Psoas muscle (tissue), 8 donors: ENCODE measurements at places on chromosomes 6 and 20. TPM values are rescaled to one million over a fixed set of nuclear protein-coding genes. Genes with fewer than 3 reads are reported as not detected.

DNA sequence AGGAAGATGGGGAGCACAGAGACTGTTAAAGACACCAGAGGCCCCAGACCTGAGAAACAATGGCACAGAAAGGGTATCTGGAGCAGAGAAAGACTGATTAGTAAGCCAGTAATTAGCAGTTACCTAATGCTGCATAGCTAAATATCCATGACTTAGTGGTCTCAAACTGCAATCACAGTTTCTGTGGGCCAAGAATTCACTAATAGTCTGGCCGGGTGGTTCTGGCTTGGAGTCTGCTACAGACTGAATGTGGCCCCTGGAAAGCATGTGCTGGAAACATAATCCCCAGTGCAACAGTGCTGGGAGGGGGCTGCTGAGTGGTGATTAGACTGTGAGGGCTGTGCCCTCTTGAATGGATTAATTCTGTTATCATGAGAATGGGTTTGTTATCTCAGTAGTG is 54.1 kb upstream of the VSX1 start:
- H3K27me3 ChIP-seq: no peaks in the 10 kb centered on the region
- DNase-seq: no peak
- H3K4me1 ChIP-seq: no peaks in the 10 kb centered on the region
- no peaks in the 10 kb centered on the region for H3K36me3 ChIP-seq
- H3K4me3 ChIP-seq: no peak overlapping the region
- no peak overlapping the region for H3K27ac ChIP-seq

NMBR gene
- not detected for total RNA-seq

DNA sequence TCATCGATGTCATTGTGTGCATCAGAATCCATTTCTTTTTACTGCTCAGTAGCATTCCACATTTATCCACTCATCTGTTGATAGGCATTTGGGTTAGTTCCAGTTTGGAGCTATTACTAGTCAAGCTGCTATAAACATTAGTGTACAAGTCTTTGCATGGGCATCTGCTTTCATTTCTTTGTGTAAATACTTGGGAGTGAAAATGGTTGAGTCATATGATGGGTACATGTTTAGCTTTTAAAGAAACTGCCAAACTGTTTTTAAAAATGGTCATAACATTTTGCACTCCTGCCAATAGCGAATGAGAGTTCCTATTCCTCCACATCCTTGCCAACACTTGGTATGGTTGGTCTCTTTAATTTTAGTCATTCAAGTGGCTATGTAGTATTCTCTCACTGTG is 21.2 kb upstream of the SLC22A2 start:
- H3K4me1 ChIP-seq: peaks cover 6% of the 10 kb centered on the region
- H3K4me3 ChIP-seq: no peak overlapping the region
- no peak overlapping the region for H3K27ac ChIP-seq
- no peaks in the 10 kb centered on the region for H3K36me3 ChIP-seq
- H3K27me3 ChIP-seq: no peaks in the 10 kb centered on the region

DNA sequence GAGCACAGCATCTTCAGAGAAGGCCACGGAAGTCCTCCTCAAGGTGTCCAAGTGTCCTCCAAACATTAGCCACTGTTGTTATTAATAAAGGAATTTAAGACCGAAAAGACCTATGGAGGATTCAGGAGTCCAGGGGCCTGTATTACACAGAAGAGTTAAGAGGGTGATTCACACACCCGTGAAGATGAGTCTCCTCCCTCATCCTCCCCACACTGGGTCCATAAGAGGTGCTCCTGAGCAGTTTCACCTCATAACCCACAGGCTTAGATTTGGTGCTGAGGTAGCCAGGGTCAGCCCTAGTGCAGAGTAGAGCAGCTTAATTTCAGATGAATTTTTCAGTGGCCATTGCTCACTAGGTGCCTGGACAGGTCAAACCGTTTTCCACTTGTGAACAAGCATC is 65.3 kb downstream of the PRR18 start:
- H3K4me3 ChIP-seq: no peak overlapping the region
- H3K4me1 ChIP-seq: no peaks in the 10 kb centered on the region
- no peaks in the 10 kb centered on the region for H3K36me3 ChIP-seq
- DNase-seq: no peak
- peaks cover 3% of the 10 kb centered on the region for H3K27me3 ChIP-seq

GRCh38 chr6:28693751-28694443 is 168.2 kb downstream of the GPX5 start:
- DNase-seq: no peak
- no peak overlapping the region for H3K27ac ChIP-seq
- peaks cover 10% of the 10 kb centered on the region for H3K27me3 ChIP-seq

MACROD2 gene
- 2.5 TPM for total RNA-seq

- no peaks in the 10 kb centered on the region for H3K36me3 ChIP-seq
- no peak overlapping the region for H3K4me3 ChIP-seq
- peaks cover 83% of the 10 kb centered on the region for H3K4me1 ChIP-seq
- H3K27ac ChIP-seq: peak overlapping the region; percentile 67
- H3K27me3 ChIP-seq: no peaks in the 10 kb centered on the region
Measured at GRCh38 chr6:125219361-125219895, 65.9 kb downstream of the TPD52L1 start.

GRCh38 chr6:155455766-155456165 is at the start of gene NOX3:
Gene NOX3 (minus strand): TSS chr6:155455839. CDS start chr6:155455800, 39 bp downstream.
- no peak for DNase-seq
- no peak within 1 kb of the TSS for H3K4me3 ChIP-seq
- no peaks in the 10 kb centered on the region for H3K36me3 ChIP-seq
- no peaks in the 10 kb centered on the region for H3K27me3 ChIP-seq

COL11A2 gene
- 0.27 TPM for total RNA-seq

DNA sequence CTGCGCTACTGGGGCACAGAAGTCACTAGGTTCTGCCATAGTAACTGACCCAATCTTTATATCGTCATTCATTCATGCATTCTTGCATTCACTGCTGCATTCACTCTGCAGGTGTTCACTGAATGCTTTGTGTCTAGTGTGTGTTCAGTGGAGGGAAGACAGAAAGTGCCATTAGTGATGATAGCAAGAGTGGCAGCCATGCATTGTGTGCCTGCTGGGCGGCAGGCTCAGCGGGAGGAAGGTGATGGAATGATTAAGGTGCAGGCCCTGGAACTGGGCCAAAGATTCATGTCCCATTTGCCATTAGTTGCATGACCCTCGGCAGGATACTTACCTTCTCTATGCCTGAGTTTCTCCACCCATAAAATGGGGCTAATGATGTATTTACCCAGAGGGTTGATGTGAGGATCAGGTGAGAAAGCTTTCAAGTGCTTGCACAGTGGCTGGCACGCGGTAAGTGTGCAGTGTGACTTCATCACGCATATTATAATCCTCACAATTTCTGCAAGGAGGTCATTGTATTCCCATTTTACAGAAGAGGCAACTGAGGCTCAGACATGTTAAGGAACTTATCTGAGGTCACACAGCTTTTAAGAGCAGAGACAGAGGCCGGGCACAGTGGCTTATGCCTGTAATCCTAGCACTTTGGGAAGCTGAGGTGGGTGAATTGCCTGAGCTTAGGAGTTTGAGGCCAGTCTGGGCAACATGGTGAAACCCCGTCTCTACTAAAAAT is 40.1 kb downstream of the ITPR3 start:
- no peaks in the 10 kb centered on the region for H3K36me3 ChIP-seq
- no peaks in the 10 kb centered on the region for H3K27me3 ChIP-seq
- DNase-seq: no peak
- no peaks in the 10 kb centered on the region for H3K4me1 ChIP-seq

DNA sequence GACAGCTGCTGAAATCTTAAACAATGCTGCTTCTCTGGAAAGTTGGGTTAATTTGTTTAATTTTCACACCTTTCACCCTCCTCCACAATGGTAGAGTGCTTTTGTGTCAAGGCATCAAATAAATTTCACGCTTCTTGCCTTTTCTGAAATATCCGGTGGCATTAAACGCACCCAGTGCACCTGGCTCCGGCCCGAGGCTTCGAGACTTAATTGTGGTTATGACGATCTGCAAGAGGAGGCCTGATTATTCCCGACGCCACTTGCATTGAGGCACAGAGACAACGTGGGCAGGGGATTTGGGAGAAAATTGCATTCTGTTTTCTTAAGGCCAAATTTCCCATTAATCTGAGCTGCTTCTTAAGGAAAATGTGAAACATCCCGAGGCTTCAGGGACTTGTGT is 152.2 kb downstream of the CDH4 start:
- no peaks in the 10 kb centered on the region for H3K27me3 ChIP-seq
- no peak for DNase-seq
- no peak overlapping the region for H3K4me3 ChIP-seq
- no peaks in the 10 kb centered on the region for H3K4me1 ChIP-seq

DNA sequence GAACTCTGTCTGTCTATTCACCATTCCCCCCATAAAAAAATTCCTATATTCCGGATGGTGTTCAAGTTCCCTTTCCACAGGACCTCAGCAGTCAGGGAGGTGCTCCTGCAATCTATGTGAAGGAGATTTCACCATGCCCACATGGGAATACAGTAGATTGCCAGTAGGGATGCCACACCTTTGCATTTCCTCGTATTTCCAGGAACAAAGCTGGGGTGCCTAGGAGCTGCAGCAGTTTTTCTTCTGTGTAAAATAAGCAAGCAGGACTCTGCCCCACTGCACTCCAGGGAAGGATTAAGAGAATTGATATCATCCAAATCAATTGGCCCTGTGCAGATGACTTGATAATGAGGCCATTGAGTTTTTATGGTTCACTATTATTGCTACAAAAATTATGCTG is 7.4 kb upstream of the KIF16B start:
- H3K27ac ChIP-seq: peak overlapping the region; percentile 62
- peaks cover 17% of the 10 kb centered on the region for H3K4me1 ChIP-seq
- no peaks in the 10 kb centered on the region for H3K27me3 ChIP-seq
- H3K36me3 ChIP-seq: no peaks in the 10 kb centered on the region
- no peak overlapping the region for H3K4me3 ChIP-seq

- H3K4me3 ChIP-seq: no peak overlapping the region
- no peaks in the 10 kb centered on the region for H3K4me1 ChIP-seq
- no peaks in the 10 kb centered on the region for H3K36me3 ChIP-seq
- no peaks in the 10 kb centered on the region for H3K27me3 ChIP-seq
- no peak overlapping the region for H3K27ac ChIP-seq
Measured at GRCh38 chr20:46580613-46581205, 30.3 kb upstream of the OCSTAMP start.

KLC4 gene
- total RNA-seq: 20.9 TPM

DNA sequence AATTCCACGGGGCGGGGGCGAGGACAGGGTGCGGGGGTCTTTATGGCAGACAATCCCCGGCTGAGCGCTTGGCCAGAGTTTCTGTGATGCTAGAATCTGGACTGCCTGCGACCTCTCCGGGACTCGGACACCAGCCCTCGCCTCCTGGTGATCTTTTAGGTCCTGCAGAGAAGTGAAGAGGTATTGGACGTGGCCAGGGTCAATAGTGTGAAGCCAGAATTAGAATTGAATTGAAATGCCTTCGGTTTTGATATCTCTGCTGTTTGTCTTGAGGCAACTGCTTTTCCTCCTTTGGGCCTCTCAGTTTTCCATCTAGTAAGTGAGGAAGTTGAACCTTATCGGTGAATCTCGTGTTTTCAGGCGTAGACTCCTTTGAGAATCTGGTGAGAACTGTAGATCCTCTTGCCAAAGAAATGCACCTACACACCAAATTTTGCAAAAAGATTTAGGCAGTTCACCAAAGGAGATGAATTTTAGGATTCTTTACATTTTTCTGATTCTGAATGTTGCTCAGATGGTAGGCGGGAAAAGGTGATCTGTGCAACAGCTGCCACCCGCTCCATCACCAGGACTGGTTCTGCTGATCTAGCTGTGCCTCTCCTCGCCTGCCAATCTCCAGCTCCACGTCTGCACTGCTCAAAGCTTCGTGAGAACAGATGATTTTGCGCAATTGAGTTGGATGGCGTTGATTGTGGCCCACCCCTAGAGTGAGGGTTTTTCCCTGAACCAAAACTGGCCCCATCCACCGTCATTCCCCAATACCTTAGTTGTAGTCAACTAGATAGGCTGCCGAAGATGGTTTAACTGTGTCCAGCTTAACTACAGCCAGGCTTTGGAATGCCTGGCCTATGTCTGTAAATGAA is 837 bp upstream of the OSER1 start:
- H3K36me3 ChIP-seq: no peaks in the 10 kb centered on the region
- no peak for DNase-seq
- H3K27me3 ChIP-seq: no peaks in the 10 kb centered on the region
- peaks cover 29% of the 10 kb centered on the region for H3K4me1 ChIP-seq

DNA sequence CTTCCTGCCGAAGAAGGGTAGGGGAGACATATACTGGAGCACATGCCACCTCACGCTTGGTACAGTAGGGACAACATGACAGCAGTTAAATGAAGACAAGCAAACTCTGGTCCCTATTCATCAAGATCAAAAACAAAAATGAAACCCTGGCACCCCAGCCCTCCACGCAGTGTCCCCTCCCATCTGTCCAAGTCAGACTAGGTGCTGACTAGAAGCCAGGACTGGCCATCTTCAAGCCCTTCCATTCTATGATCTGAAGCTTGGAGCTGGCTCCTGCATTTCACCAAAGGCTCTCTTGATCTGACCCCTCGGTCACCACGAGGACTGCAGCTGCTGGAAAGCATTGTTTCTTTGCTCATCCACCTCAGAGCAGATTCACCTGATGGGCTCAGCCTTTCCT is 158.9 kb upstream of the GGTLC1 start:
- no peak overlapping the region for H3K4me3 ChIP-seq
- DNase-seq: no peak
- no peak overlapping the region for H3K27ac ChIP-seq
- H3K27me3 ChIP-seq: no peaks in the 10 kb centered on the region
- H3K36me3 ChIP-seq: no peaks in the 10 kb centered on the region
- no peaks in the 10 kb centered on the region for H3K4me1 ChIP-seq

DNA sequence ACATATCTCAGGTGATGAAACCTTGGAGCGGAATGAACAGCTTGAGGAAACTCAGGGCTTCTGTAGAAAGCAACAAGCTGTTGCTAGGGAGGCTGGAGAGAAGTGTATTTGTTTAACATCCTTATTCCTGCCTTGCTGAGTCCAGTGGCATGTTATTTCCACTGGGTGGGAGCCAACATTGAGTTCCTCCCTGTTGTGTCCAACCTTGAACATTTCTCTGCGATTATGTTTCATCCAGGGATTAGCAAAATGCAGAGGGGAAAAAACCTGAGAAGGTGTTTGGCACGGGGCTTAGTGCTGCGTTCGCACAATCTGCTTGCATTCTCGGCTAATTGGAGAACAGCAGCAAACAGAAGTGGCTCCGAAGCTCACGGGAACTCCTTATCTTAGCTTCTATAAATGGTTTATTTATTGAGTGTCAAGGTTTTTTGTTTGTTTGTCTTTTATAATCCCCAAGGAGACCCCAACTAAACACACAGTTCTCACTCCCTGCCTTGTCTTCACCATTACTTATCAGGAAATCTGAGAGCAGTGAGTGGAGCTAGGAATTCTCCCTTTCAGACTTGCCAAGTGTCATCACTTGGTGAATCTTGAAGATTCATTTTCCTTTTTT is 412.8 kb downstream of the CDC5L start:
- no peak for DNase-seq
- no peak overlapping the region for H3K4me3 ChIP-seq
- H3K27ac ChIP-seq: no peak overlapping the region
- no peaks in the 10 kb centered on the region for H3K36me3 ChIP-seq
- H3K4me1 ChIP-seq: peaks cover 12% of the 10 kb centered on the region

GSTA4 gene
- 12.8 TPM for total RNA-seq

- peaks cover 5% of the 10 kb centered on the region for H3K27me3 ChIP-seq
- no peak within 1 kb of the TSS for H3K4me3 ChIP-seq
- DNase-seq: no peak
- H3K4me1 ChIP-seq: no peaks in the 10 kb centered on the region
- H3K27ac ChIP-seq: no peak within 1 kb of the TSS
Measured at GRCh38 chr20:1993986-1994385, at the start of gene PDYN. Gene PDYN (minus strand): TSS chr20:1994058. CDS start chr20:1983084, 10,974 bp downstream.
